Stimulated activated CD8-positive, alpha-beta memory T cell treated with anti-CD3 and anti-CD28 coated beads, Interleukin-7, amount 100 ng/mL, for 1 hour (primary cell): ENCODE measurements at places on chromosomes 13 and 19.

GRCh38 chr13:36509369-36509768 is 77.1 kb downstream of the CCNA1 start:
- DNase-seq: no peak

GRCh38 chr19:19866611-19867248 is 1.0 kb downstream of the ZNF253 start:
- peak; percentile 4 for DNase-seq

DNA sequence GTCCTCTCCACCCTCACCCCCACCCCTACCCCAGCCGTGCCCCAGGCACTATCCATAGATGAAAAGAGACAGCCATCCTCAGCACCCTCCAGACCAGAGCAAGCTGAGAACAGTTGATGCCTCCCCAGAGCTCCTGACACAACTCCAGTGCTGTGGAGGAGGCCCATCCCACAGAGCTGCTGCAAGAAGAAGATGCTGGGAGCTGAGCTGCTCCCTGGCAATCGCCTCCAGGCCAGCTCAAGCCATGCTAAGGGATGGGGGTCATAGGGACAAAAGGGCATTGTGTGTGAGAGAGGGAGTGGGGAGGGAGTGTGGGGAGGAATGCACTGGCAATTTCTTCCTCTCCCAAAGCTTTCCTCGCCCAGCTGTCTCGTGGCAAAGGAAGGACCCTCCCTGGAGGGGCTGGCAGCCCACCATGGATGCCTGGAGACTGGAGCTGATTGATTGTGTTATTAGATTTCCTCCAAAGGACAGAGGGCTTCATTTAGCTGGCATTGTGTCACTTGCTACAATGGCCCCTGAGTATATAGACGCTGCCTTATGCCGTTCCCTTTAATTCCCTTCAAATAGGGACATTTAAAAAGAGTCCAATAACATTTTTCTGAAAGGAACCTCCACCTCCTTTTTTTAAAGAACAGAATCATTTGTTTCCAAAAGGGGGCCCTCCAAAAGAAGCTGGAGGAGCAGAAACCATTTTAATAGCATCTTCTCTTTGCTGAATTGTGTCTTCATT is 476.4 kb downstream of the FOXO1 start:
- no peak for DNase-seq

GRCh38 chr13:41905600-41906254 is 55.2 kb downstream of the VWA8 start:
- DNase-seq: no peak

GRCh38 chr19:50172726-50173125 is 9.6 kb upstream of the IZUMO2 start:
- no peak for DNase-seq

DNA sequence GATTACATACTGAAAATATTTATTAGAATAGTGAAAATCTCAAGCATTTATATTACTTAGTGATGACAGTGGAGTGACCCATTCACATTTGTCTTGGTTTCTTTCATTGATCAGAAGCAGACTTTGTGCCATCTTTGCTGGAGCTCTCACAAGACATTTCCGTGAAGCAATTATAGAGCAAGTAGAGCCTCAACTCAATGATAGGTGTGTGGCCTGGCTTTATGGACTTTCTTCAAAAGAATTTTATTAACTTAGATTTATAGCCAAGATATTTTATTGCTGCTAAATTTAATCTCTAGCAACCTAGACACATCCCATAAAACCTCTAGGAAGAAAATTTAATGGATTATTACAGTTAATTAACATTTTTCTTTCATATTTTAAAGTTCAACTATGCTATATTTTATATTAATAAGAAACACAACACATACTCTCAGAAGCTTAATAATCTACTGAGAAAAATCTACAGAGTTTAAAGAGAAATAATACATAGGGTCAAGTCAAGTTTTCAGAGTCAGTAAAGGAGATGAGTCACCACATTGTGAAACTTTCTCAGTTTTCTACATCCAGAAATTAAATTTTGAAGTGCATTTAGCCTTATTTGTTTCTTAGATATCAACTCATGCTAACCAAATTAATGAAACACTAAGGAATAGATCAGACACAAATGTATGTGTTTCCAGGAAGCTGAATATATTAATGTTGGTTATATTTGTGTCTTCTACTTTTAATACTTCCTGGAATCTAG is 160.5 kb downstream of the LACC1 start:
- no peak for DNase-seq

DNA sequence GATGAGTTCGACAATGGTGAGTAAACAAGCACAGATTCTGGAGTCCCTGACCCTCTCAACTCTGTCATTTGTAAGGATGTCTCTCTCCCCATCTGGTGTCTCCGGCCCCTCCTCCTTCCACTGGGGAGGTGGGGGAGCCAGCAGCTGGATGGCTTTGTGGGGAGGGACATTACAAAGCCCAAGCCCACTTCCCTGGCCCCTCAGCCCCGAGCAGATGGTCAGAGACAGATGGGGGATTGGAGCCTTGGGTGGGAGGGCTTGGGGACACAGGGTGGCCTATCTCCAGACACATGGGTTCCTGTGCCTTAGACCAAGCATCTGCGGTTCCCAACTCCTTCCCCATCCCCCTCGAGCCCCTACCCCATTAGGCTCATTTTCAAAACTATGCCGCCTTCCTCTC is 2.5 kb downstream of the TIMM50 start:
- no peak for DNase-seq

DNA sequence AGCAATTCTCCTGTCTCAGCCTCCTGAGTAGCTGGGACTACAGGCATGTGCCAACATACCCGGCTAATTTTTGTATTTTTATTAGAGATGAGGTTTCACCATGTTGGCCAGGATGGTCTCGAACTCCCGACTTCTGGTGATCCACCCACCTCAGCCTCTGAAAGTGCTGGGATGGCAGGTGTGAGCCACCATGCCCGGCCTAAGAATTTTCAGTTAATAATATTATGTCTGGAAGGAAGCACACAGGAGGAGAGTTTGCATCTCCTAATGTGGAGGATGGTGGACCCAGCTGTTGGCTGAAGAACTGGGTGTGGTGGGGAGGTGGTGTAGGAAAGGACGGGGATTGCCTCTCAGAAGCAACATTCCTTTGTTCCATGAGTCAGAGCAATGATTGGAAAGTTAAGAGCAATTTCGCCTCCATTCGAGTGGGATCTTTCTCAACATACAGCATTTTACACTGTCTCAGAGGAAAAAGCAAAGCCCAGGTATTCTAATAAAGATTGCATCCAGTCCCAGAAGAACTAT is 11.9 kb downstream of the PDCD2L start:
- no peak for DNase-seq

DNA sequence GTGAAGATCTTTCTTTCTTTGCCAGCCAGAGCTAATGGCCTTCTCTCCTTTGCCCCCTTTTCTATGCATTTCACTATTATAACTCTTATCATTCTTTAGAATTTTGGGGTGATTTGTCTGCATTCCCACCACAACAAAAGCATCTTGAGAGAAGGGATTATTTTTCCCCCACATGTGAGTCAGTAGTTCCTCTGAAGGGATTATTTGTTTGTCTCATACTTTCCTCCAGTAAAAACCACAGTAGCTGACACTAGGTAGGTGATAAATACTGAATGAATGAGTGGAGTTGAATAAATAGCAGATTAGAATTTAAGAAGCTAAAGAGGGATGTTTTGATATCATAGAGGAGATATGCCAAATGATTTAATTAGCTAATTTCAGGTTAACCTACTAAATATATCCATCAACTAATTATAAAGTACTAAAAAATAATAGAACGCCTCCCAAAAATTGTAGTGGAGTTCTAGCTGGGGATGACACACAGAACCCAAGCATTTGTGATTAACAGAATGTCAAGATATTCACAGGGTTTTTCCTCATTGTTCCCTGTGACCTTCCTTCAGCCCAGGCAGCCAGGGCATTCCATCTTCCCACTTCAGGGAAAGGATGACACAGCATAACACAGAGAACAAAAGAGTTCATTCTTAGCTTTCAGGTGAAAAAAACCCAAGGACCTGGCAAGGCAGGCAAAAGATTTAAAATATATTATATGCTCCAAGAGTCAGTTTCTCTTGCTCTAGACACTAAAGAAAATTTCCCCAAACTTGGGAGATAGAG is 3.5 kb upstream of the TBC1D4 start:
- no peak for DNase-seq

- DNase-seq: no peak
Measured at GRCh38 chr19:50242581-50242980, 39.2 kb downstream of the MYH14 start.

- no peak for DNase-seq
Measured at GRCh38 chr19:43380008-43380407, 26.5 kb downstream of the CD177 start.

GRCh38 chr19:58559275-58560006 is 1.0 kb upstream of the UBE2M start:
- DNase-seq: no peak

DNA sequence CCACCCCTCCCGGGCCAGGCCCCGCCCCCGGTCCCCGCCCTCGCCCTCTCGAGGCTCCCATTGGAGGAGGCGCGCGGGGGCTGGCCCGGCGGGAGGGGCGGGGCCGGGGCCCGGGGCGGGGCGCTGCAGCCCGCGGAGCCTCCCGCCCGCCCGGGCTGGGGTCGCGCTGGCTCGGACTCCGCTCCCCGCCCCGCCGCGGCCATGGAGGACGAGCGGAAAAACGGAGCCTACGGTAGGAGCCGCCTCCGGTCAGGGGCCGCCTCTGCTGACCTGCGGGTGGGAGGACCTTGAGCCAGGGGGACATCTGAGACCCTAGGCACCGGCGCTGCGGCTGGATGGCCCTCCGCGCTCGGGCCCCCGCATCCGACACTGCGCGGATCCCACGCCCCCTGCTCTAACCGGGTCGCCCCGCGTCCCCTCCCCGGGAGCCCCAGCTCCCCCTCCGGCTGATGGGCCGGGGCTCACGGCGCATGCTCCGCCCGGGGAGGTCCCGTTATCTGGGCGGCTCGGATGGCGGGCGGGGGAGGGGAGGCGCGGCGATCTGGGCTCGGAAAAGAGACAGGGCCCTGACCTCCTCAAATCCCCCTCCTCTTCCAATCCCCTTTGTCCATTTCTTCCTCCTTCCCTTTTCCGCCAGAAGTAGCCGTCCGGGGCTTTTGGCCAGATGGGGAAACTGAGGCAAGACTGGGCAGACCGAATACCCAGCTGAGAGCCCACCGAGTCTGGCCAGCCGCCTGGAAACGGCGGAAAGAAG is 15.4 kb upstream of the AP1M2 start:
- peak; percentile 81 for DNase-seq

DNA sequence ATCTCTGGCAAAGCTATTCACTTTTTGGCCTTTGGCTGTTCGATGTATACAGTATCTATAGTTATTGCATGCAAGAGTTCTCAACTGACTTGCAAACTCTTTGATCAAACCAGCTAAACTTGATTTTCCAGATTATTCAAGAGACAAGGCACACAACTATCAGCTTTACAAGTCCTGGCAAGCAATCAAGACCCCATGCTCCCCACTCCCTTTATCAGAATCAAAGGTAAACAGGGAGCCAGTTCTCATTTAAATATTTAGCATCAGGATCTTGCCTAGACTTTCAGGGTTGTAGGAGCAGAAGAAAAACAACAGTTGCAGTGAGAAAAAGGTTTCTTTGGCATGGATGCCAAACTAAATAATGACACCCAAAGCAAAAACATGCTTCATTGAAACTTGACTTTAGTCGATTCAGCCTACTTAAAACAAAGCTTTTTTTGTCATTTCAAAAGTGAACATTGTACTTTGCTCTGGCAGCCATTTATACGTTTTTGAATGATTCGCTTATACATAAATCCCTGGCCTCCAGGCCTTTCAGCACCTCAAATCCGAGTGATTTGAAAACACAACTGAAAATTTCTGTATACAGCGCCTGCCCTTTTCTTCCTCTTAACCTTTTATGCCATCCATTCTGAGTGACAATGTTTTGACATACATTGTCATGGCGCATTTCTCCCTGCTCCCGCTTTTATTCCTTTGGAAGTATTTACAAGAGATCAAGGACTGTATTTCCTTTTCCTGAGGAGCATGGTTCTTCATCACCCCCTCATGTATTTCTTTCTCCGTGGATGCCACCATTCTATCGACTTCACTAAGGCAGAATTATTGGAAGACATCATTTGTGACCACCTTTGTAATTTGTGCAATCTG is 340.8 kb downstream of the KLF5 start:
- DNase-seq: no peak

- DNase-seq: no peak
Measured at GRCh38 chr13:61768175-61768574, 352.5 kb upstream of the PCDH20 start.

DNA sequence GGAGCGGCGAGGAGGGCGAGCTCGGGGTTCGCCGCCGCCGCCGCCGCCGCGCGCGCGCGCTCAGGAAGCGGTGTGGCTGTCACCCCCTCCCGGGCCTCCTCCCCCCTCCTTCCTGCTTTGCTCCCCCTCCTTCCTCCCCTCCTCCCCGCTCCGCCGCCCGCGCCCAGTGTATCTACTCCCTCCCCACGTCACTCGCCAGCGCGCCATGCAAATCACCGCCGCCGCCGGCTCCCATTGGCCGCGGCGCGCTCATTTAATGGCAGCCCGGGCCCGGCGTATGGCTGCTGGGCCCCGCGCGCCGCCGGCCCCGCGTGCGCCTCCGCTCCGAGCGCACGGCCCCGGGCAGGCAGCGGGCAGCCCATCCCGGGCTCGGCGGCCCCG is 335 bp upstream of the SOX1 start:
- peak; percentile 4 for DNase-seq

- no peak for DNase-seq
Measured at GRCh38 chr13:83876546-83876945, 5.7 kb downstream of the SLITRK1 start.

- no peak for DNase-seq
Measured at GRCh38 chr19:44003461-44004009, 778 bp downstream of the ZNF230 start.

DNA sequence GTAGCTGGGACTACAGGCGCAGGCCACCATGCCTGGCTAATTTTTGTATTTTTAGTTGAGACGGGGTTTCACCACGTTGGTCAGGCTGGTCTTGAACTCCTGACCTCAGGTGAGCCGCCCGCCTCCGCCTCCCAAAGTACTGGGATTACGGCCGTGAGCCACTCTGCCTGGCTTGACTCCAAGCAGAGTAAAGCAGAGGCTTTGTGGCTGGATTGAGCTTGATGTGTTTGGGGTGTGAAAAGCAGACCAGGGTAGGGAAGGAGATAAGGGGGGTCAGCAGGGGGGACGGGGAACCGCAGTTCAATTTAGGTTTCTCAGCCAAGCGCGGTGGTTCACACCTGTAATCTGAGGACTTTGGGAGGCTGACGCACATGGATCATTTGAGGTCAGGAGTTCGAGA is 4.2 kb upstream of the CLPP start:
- DNase-seq: no peak

GRCh38 chr13:80337288-80338081 is 3.4 kb downstream of the SPRY2 start:
- no peak for DNase-seq

GRCh38 chr19:40608957-40609356 is 7.8 kb downstream of the LTBP4 start:
- no peak for DNase-seq

- DNase-seq: no peak
Measured at GRCh38 chr19:40687525-40688016, 2.9 kb downstream of the NUMBL start.

- DNase-seq: no peak
Measured at GRCh38 chr13:99986741-99987140, 5.2 kb downstream of the ZIC2 start.

- DNase-seq: no peak
Measured at GRCh38 chr13:48600374-48601364, 53.1 kb upstream of the CYSLTR2 start.
